ENCODE measurements at places on chromosomes 5 and 9.
A peak's percentile ranks its signal among the peaks of the same experiment; 100 is the strongest.

- peak; percentile 16 for DNase-seq
Measured at GRCh38 chr5:33588654-33589372, 148.0 kb downstream of the TARS1 start.

DNA sequence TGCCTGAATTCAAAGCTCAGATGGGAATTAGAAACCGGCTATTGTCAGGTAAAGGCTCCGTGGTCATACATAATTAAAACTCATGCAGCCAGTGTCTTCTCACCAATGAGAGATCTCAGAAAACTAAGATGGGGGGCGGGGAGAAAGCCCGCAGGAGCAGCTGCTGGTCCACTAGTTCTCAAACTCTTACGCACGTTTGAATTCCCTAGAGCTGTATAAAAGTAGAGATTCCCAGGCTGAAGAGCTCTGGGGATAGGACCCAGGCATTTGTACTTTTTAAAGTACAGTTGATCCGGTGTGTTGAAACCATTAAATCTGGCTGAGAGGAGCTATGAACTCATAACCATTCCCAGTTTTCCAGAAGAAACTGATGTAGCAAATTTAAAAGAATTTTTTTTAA lies 68.5 kb downstream of the FRMD3 start:
- DNase-seq: no peak

DNA sequence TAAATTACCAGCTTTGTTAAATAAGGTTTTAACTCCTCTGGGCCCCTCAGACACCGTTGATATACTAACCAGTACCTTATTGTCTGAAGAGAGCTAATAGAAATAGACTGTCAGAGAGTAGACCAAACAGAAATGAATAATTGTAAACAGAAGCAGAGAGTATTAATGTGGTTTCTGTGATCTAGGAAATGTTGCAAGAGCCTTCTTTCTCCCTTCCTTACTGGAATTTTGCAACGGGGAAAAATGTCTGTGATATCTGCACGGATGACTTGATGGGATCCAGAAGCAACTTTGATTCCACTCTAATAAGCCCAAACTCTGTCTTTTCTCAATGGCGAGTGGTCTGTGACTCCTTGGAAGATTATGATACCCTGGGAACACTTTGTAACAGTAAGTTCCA lies 5.1 kb downstream of the TYRP1 start:
- DNase-seq: no peak

GRCh38 chr9:29740518-29740917 lies 2167.2 kb upstream of the C9orf72 start:
- DNase-seq: no peak

- no peak for DNase-seq
Measured at GRCh38 chr5:140672455-140673186, 755 bp downstream of the DND1 start.

DNA sequence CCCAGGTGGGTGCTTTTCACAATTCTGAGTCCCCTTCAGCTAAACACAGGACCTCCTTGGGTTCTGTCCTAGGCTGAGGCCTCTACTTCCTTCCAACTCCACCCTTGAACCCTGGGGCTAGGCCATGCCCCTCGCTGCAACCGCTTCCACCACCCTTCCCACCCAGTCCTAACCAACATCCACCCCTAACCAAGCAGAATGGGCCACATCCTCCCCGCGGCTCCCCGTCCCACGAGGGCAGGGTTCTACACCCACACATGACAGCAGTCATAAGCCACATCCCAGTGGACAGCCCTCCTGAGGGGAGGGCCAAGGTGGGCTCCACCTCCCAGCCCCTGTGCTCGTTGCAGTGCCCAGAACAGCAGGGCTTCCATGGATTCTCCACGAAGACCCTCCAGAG lies 65.8 kb downstream of the SHB start:
- peak; percentile 13 for DNase-seq

DNA sequence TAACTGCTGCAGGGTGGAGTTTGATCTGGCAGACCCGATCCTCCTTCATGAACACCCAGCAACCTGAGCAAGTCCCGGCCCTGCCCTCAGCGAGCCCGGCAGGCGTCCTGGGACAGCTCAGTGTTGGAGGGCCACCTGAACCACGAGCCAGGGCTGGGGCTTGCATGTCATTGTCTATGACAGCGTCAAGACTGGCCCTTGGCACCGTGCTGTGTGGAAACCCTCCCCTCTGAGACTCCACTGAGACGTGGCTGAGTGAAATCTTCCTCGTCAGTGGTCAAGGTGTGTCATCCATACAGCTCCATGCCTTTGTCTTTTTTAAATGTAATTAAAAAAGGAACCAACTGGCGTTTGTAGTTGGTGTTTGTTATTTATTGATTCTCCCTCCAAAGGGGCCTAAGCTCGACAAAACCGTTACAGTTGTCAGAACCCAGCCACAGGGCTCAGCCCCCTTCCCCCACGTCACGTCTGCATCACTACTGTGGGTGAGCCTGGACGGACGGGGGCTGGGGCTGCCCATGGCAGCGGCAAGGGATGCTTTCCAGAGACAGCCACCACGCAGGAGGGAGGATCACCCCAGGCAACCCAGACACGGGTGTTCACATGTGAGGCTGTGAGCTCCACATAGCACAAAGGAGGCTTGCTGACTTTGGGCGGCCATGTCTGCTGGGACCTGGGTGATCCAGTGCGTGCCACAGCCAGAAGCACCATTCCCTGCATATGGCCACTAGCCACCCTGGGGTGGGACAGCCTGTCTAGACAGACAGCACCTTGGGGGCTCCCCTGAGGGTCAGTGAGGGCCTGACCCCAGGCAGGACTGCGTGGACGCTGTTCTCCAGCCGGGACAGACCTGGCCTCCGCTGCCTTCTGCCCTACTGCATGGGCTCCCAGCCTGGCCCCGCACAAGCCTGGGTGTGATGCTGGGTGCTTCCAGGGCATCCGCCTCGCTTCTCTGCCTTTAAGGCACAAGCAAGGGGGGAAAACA lies 7.3 kb downstream of the UCK1 start:
- DNase-seq: no peak

DNA sequence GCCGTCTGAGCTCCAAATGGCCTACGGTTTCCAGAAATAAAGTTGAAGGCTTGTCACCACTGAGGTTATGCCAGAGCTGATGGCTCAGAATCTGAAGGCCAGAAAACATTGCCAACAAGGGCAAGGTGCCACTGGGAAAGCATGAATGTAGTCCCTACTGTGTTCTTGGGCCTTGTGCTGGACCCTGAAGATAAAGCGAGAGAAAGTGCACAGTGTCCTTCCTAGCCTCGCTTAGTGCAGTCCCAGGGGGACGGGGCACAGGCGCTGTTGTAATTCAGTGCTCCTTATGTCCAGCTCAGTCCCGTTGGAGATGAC lies 84.5 kb downstream of the NDFIP1 start:
- DNase-seq: no peak

DNA sequence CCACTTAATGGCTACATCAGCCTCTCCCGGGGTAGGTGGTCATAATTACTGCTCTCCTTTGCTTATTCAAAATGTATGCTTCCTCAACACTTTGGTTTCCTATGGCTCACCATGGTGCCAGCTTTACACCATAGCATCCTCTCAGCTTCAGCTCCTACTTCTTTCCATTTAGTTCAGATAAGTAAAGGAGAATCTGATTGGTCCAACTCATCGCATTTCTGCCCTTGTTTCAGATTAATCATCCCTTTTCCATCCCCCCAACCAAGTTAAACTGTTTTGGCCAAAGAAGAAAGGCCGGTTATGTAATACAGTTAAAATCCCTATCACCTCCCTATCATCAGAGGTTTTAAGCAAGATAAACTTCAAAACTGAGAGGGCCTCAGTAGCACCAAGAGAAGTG lies 130.5 kb downstream of the CETN3 start:
- DNase-seq: no peak

DNA sequence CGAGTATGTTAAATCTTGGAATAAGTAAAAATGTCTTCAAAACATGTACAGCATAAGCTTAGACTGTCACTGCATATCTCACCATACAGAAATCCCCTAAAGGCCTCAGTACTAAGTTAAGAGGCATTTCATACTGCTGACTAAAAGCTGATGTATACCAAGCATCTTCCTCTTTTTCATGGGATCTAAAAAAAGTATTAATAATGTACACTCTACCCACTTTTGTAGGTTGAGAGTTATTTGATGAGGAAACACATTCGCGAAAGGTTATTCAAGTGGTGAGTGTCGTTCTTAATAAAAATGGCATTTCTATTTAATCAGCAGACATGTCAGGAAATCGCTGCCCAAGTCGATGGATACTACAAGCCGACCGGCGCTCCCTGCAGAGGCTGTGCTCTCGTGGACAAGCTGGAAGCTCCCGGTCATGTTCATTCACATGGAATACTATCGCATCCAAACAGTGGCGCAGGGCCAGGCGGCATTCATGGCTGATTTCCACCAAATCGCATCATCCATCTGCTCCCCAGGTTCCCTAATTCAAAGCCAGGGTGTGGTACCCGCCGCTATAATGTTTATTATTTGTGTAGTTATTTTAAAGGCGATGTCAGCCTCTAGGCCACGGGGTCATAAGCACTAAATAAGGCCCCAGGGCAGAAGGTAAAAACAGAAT lies 724 bp downstream of the SGTB start:
- DNase-seq: peak; percentile 33

DNA sequence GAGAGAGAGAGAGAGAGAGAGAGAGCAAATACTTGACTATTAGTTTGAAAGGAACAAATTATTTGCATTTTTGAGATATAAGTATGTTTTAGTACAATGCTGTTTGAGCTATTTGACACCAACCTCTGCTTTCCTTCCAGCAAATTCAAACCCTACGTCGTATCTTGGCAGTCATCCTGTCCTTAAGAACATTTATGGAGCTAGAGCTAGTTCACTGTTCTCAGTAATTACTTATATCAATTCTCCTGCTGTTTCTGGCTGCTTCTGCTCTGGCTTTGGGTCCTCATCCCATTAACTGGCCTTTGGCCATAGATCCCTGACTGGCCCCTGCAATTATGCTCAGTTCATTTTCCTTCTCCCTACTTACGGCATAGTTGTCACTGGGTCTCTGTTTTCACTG lies 19.9 kb upstream of the ERAP2 start:
- DNase-seq: no peak

DNA sequence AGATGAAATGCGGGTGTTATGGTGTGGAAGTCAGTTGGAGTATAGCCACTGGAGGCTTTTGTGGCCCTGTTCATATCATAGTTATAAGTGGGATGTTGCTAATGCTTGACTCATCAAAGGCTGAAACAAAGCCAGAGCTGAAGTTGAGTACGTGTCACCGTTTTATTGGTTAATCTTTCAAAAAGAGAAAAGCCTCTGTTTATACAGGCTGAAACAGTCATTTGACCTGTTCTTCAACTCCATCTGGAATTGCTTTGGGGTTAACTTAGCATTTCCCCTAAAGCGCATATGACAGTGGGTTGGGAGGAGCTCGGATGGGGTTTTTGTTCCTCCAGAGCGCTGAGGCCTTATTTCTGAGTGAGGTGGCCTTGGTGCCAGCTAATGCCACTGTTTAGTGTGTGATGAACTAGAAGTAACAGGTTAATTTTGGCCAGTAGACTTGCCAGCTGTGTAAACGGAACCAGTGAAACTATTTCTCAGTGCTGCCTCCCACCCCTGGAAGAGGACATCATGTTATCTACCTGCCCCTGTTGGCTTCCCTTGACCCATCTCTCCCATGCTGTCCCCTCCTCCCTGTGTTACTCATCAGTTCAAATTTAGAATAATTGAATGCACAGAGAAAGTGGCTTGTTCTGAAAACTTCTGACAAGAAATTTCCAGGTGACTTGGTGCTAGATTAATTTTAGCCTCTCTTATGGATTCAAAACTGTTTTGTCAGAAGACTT lies 34.2 kb downstream of the MTAP start:
- DNase-seq: no peak

DNA sequence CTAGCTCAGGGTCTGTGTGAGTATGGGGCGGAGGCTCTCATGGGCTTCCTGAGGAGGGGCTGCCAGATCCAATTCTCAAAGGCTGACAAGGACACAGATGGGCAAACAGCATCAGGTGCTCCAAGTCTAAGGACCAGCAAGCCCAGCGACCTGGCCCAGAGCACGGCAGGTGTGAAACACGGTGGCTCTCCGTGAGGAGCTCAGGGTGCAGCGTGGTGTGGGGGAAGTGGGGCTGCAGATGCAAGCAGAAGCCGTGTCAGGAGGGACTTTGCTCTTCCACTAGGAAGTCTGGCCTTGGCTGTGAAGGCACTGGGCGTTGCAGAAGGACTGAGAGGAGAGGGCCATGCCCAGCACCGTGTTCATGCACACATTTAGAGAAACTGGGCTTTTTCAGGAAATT lies 420.0 kb downstream of the GADD45G start:
- no peak for DNase-seq

DNA sequence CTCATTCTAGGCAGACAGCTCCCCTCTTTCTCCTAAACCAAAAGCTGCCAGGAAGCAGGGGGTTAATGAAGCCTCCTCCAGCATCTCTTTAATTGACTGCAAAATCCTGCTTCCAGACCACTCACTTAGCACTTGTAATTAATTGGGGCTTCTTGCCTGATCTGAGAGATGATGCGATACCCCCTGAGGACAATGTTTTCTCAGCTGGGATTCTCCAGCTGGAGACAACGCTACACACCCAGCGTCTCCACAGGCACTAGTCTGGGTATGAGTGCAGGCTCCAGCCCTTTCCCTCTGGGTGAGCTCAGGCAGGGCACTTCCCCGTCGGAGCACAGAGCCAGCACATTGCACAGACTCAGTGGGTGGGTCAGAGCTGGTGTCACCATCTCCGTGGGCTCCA lies 16.1 kb downstream of the CPLX2 start:
- DNase-seq: no peak

GRCh38 chr9:78261403-78262001 lies 25.6 kb downstream of the CEP78 start:
- peak; percentile 33 for DNase-seq

DNA sequence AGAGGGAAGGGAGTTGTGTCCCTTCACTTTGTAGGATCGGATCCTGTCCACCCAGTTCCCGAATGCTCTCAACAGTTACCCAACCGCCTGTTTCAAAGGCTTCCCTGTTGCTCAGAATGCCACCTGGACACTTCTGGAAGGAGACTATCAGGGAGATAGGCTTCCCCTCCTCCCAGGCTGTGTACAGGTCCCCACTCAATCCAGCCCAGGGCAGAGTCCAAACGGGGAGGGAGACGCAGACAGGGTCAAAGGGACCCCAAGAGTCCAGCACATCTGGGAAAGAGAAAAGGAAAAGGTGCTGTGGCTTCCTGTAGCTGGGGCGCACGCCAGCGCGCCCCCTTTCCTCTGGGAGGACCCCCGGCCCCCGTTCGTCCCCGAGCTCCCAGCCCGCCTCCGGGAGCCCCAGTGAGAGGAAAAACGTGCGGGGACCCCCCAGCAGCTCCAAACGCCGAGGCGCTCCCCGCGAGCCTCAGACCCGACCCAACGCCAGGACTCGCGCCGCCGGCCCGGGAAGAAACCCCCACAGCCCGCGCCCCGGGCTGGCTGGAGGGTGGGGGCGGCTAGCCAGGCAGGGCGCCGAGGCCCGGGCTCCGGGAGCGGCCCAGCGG lies 640 bp downstream of the SURF4 start:
- DNase-seq: peak; percentile 33

- DNase-seq: no peak
Measured at GRCh38 chr5:4758550-4758949, 381.6 kb upstream of the ADAMTS16 start.

GRCh38 chr5:35773967-35774366 lies 82.7 kb upstream of the IL7R start:
- no peak for DNase-seq

GRCh38 chr5:115069087-115069968 lies 100.4 kb downstream of the TRIM36 start:
- no peak for DNase-seq

GRCh38 chr9:93120846-93121315 lies 13.2 kb downstream of the NINJ1 start:
- no peak for DNase-seq

Data from CD4-positive, alpha-beta T cell treated with Interleukin-12 subunit alpha and Interleukin-12 subunit beta, for 1 hour (primary cell).